T-helper 17 cell (primary cell): ENCODE measurements at places on chromosomes 2 and 18. TPM values are rescaled to one million over a fixed set of nuclear protein-coding genes. Genes with fewer than 3 reads are reported as not detected.

GRCh38 chr2:51711766-51712165 is 679.8 kb upstream of the NRXN1 start:
- no peak for DNase-seq

GRCh38 chr2:133209325-133209724 is 358.9 kb downstream of the NCKAP5 start:
- DNase-seq, result no peak

DNA sequence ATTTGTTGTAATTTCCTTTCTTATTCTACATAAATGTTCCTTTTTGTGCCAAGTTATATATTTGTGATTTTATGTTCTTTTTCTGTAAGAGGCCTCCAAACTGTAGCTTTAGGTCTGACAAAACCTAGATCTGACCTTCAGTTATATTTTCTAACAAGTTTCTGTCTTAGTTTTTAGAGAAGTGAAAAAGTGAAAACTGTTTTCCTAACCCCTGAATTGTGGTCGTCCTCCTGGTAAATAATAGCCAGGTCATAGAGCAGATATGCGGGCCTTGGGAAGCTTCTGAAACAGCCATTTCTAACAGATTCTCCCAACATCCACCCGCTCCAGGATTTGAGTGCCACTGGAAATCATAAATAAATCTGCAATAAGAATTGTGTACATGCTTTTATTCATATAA is 398.4 kb upstream of the CWC22 start:
- DNase-seq, result no peak

DNA sequence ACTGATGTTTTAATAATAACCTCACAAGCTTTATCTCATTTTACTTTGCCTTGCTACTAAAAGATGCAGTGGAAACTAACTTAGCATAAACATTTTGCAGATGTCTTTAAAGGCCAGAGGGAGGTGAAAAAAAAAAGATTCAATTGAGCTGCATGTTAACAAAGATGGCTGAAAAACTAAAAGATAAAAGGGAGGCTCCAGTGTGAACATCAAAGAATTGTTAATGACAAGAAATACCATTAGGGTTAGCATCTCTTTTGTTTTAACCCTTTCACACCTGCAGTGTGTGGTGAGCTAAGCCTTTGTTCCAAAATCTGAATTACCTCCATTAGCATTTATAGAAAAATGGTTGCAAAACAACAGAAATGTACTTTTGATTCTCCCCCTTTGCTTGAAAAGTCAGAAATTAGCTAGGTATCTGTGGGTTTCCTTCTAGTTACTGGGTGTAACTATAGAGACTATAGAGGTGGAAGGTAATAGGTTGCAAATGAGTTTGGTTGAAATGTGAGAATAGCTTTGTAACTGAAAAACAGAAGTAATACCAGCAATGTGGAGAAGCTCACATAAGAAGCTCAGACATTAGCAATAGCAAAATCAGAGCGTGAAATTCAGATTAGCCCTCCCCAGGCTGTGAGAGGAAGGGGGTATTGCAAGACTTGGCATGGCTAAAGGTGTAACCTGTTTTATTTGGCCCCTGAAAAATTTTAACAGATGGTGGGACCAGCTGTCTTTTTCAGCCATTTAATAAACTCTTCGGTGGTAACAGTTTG is 34.8 kb upstream of the SP5 start:
- DNase-seq, result no peak

DNA sequence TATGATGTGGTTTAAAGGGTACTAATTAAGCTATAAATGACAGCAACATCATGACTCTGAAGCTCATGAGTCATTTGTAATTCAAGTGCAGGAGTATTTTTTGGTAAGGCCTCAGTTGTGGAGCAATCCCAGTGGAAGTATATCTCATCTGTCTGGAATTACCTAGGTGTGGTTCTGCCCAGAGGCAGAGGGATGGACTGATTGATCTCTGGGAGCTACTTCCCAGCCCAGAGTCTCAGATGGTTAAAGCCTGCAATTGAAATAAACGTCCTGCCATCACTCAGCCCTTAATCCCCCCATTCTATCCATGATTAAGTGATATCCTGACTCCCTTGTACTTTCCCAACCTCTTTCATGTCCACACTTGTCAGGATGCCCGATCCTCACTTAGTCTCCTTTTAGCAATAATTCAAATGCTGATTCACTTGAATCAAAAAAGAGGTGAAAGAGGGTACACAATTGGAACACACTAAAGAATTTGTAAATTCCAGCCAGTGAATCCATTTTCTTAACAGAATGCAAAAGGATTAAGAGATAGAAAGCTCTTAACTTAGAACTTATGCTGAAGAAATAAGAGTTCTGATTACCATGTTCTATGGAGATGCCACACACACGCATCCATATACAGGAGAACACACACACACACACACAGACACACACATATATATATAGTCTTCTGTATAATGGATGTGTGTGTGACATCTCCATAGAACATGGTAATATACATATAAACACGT is 664.4 kb downstream of the NYAP2 start:
- DNase-seq, result no peak

GRCh38 chr2:196131384-196131937 is 39.9 kb downstream of the STK17B start:
- DNase-seq, result peak; percentile 35

DNA sequence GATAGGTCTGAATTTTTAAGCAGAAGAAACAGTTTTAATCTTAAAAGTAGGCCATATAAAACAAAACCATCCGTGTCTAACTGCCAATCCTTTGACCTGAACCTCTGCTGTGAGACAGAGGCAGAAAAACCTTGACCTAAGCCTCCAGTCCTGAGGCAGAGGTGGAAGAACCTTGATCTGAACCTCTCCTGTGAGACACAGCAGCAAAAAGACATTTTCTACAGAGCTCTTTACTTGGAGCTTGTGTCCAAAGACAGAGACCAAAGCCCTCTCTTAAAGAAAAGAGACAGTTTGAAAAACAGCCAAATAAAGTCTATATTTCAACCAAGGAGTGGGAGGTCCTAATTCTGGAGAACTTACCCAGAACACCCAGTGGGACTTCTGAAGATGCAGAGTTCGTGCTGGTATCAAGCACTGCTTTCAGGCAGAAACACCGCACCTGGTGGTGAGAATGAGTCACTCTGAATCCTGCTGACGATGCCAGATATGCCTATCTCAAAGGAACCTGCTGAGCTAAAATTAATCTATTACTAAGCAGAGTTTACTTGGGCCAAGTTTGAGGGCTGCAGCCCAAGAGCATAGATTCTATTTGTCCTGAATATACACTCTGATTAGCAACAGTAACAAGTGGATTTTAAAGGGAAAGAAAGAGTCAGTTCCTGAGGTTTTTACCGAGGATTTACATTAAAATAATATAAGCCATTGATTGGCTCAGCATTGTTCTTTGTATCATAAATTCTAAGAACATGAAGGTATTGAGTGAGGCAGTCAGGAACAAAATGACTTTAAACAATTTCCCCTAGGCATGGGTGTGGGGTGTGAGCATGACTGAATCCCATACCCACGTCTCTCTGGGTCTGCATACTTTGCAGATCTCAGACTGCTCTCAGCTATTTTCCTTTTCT is 806.4 kb downstream of the TRIB2 start:
- DNase-seq, result no peak

DOK6 gene
- total RNA-seq, result 0.05 TPM
